ENCODE measurements at places on chromosomes 2 and 18.

DNA sequence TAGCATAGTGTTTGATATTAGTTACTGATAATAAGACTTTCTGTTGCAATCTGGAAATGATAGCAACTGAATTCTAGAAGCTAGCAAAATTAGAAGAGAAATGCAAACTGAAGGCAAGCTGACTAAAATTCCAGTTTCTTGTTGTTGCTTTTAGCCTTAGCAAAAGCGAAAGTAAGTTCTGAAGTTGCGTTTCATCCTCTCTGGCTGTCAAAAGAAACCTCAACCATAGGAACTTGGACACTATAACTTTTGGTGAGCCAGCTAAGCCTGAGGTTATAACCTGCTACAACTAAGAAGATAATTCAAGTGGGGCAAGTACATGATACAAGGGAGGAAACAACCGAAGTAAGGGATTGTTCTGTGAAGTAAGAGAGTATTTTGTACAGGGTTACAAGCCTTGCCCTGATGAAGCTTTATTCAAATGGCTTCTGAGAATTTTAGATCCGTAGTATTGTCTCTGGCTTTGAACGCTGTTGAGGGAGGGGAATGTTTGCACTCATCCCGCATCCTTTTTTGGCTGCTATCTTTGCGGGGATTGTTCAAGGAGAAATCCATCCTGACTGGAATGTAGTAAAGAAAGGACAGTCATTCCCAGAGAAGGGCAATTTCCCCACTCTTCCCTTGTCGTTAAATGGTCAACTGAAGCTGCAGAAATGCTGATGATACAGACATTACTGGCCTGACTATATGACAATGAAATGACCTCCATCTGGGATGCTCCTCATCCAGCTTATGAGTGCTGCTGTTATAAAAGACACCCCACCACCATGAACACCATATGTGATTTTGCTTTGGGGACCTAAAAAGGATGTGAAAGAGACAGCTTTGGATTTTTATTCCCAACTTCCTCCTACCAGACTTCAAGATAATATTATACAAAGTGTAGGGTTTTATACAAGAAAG lies 7.0 kb upstream of the TMX3 start:
- no peak for DNase-seq

GRCh38 chr2:206069417-206069816 lies 16.6 kb downstream of the INO80D start:
- no peak for DNase-seq

DNA sequence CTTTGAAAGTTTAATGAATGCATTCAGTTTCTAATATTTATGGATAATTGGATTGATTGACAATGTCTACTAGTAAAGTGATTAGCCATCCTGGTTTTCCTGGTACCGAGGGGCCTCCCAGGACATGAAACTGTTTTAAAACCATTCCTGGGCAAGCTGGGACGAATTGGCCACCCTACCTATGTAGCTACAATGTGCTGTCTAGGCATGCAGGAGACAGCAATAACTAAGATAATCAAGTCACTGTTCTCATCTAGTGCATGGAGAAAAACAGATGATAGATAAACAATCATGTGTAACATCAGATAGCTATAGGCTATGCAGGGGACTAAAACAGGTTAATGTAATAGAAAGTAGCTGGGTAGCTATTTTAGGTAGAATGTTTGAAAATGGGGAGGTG lies 67.1 kb downstream of the PMAIP1 start:
- DNase-seq, result no peak

DNA sequence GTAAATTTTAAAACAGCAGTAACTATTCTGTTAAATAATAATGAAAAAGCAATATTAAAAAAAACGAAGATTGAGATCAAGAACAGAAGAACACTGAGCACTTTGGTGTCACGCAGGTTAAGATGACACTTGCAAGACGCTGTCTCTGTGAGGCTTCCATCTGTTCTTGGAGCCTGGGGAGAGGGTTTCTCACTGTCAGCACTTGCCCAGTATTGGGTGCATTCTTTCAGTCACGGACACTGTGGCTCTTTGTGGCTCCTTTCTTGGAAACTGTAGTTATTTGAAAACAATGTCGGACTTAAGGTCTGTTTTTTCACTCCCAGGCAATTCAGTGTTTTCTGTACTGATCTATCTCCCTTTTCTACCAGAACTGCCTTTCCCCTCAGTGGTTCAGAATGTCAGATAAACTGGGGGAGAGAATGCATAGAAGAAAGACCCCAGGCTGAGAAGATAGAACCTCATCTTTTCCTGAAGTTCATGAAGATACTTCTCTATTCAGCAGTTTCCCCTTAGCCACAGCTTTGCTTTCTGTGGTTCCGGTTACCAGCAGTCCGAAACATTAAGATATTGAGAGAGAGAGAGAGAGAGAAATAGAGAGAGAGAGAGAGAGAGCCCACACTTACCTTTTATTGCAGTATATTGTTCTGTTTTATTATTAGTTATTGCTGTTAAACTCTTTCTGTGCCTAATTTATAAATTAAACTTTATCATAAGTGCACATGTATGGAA lies 283.3 kb downstream of the DCDC2C start:
- DNase-seq, result no peak

GRCh38 chr18:78565240-78565639 lies 414.4 kb upstream of the SALL3 start:
- DNase-seq, result no peak

DNA sequence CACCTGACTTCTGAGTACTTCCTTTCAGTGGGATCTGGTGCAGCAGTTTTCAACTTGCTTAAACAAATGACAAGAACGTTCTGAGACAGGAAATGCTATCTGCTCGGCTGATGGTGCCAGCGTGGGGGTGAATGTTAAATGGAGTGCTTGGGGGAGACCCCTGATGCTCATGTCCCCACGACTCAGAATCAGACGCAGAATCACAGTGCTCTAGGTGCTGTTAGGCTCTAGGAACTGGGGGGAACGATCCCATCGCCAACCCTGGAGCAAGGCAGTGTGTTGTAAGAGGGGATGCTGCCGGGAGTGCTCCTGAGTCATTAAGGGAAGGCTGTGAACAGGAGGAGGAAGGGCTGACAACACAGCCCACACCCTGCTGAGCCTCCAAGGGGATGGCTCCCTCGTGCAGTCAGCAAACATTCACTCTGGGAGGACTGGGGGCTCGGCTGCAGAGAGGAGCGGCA lies 34.1 kb upstream of the KCNF1 start:
- DNase-seq, result no peak

DNA sequence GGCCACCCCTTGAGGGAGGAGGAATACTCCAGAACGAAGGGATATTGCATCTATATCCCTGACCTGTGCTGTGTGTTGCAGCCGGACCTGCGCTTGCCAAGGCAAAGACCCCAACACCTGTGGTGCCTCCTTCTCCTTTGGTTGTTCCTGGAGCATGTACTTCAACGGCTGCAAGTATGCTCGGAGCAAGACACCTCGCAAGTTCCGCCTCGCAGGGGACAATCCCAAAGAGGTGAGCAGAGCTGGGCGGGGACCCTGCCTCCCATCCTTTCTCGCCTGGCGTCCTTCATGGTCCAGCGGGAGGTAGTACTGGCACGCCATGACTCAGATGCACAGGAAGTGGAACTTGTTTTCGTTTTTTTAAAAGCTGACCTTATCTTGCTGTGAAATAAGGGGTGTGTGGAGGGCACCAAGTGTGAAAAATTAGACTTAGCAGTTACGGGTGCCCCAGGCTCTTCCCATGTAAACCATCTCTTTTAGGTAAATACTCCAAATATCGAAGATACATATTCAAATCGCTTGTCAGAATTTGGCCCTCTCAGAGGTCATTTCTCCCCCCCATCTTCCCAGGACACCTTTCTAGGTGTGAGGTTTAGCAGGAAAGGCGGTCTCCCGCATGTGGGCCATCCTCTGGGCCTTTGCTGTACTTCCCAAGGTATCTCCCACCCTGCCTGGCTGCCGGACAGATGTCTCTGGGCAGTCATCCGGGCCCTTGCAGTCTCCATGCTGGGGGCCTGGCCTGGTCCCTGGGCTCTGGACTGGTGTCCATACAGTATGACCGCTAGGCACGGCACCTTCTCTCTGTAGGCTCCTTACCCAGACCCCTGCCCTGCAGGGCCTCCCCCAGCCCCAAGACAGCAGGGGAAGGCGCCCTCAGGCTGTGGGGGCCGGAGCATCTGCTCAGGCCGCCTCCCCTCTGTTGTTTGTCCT lies 57.6 kb downstream of the BOLA3 start:
- DNase-seq, result no peak

- DNase-seq, result no peak
These were observed 2.5 kb downstream of the DLX1 start for GRCh38 chr2:172087780-172088244.

DNA sequence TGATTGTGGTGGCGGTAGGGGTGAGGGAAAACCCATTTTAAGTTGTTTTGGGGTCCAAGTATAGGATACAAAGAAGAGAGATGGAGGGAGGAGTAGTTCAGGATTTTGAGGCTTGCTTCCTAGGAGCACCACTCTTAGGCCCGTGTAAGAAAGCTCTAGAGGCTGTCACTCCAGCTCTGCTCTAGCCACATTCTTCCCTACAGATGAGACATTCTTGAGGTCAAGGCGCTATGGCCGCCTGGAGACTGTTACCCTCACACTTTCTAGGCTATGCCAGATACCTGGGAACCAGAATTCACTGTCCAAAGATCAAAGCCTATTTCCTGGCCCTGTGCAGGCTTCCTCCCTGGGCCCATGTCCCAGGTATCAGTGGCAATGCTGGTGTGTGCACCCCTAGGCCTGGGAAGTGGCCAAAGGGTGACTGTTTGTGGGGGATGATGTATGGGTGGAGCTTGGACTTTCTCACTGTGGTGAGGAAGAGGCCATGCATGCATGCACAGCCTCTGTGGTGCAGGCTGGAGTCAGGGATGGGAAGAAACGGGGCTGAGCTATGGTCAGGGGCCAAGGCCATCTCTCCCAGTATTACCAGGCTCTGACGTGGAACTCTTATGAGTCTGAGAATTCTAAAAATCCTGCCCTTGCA lies 7.0 kb upstream of the TTL start:
- no peak for DNase-seq

- no peak for DNase-seq
These were observed 67.1 kb downstream of the MGAT5 start for GRCh38 chr2:134320930-134321329.

GRCh38 chr18:71995904-71996465 lies 548.2 kb downstream of the CBLN2 start:
- DNase-seq, result no peak

DNA sequence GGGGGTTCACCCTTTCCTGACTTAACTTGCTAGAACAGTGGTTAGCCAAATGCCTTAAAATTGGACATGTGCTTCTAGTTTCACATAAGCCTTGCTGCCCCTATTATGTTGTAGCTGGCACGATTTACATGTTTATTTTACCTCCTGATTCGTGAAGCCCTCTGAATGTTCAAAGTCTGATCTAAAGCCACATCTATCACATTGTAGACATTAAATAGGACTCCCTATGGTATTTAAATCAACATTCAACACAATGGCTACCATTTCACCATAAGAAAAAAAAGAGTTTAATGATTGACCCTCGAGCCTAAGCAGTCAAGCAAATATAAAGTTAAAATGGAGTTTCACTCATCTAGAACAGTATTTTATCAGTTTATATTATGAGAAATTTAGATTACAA lies 151.5 kb downstream of the GULP1 start:
- no peak for DNase-seq

GRCh38 chr18:12318857-12319256 lies 10.8 kb downstream of the TUBB6 start:
- no peak for DNase-seq

DNA sequence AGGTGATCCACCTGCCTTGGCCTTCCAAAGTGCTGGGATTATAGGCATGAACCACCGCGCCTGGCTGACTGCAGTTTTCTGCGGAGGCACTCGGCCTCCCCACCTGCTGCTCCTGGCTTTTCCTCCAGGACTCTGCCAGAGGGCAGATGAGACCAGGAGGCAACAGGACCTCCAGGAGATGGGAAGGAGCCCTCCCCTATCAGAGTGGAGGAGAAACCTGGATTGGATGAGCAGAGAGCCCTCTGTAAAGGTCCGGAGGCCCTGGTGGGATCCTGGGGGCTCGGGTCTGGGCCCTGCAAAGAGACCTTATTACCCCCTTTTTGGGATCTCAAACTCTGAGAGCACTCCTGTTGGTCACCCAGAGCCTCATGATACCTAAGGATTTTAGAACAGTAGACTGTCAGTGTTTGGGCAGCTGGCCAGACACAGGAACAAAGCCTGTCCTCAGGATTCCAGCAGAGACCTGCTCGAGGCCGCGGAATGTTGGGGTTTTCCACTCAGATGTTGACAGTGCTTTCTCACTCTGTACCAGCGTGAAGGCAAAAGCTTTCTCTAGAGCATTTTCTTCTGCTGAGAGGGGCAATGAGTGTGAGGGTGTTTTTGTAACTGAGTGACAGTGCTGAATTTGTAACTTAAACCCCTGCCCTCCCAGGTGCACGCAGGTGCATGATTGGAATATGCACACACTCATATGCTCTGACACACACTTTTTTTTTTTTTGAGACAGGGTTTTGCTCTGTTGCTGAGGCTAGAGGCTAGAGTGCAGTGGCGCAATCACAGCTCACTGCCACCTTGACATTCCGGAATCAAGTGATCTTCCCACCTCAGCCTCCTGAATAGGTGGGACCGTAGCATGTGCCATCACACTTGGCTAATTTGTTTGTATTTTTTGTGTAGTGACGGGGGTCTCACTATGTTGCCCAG lies 48.4 kb downstream of the NPPC start:
- DNase-seq, result no peak

All from skeletal muscle cell (primary cell).